ENCODE measurements at places on chromosomes 5 and 9.

DNA sequence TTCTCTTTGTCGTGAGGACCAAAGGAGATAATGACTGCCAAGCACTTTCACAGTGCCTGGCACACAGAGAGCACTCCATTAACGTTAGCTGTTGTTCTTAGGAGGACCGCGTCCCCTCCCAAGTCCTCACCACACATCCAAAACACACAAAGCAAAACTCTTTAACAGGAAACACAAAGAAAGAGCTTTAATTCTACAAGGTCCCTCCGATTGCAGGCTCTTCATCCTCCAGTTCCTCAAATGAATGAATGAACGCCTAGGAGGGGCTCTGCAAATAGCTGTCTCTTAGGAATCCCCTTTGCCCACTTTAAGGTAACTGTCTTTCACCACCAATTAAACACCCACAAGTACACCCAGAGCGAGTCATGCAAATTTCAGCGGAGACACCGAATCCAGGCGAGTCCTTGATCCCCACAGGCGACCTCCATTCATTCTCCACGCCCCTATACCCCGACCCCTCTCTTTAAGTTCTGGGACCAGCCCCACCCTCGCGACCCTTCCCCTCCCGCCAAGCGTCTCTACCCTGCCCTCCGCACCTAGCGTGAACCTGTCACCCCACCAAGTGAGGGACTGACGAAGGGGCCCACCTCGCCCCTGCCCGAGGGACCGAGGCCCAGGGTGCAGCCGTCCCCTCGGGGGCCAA is 644 bp downstream of the TSC1 start:
- no peak for DNase-seq

- DNase-seq, result peak; percentile 60
Observed at GRCh38 chr5:150780187-150780692, 1.7 kb downstream of the SMIM3 start.

DNA sequence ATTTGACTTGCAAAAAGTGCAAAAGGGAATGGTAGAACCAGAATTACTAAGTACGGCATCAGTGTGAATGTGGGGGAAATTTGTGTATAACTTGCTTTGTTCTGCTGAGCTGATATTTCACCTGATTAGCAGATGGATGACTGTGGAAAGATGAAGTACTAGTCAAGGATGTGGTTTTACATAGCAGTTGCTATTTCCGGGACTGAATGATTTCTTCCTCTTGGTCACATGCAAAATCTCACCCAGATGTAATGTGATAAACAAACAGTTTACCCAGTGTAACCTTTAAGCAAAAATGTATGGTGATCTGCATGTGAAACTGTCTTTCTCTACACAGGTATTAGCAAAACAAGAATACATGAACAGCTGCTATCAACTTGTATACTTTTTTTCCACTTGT is 46.1 kb downstream of the DCP2 start:
- DNase-seq, result peak; percentile 21

DNA sequence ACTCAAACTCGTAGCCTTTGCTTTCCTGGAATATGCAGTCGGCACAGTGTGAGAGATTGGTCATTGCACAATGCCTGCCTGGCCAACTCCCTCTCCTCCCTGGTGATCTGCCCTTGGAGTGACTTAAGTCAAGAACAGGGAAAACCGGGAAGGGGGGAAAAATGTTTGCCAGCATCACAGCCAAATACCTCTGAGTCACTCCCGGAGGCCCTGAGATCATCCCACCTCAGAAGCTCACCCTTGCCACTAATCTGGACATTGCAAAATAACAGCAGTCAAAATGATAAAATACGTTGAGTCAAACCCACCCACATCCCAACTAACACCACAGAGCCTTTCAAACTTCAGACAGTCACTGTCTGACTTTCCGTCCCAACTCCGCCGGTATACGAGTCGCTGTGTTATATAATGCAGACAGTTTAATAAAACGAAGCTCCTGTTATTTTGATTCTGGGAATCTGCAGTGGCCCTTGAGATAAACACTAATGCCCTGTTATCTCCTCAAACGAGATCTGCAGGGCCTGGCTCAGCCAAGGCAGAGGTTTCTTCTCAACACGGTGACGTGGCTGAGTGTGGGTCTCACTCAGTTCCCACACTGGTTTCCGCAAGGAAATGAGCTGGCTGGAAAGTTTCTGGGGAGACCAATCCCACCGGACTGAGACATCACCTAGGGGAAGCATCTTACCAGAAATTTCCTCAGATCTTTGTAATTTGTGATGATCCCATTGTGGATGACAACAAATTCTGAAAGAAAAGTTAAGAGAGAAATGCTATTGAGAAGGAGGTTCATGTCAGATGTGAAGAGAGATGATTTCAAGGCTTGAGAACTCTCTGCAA is 22.1 kb downstream of the GFPT2 start:
- DNase-seq, result peak; percentile 96

Measured in fibroblast of skin of right quadriceps (primary cell).